Kidney capillary endothelial cell (primary cell): ENCODE measurements at places on chromosomes 12 and 14.
A peak's percentile ranks its signal among the peaks of the same experiment; 100 is the strongest.

GRCh38 chr12:20549108-20549719 lies 145.9 kb upstream of the SLCO1C1 start:
- DNase-seq = peak; percentile 37

- DNase-seq = peak; percentile 60
These were observed 550 bp downstream of the TEAD4 start for GRCh38 chr12:2959505-2960389.

- no peak for DNase-seq
These were observed 2.0 kb downstream of the MGP start for GRCh38 chr12:14883686-14884085.

DNA sequence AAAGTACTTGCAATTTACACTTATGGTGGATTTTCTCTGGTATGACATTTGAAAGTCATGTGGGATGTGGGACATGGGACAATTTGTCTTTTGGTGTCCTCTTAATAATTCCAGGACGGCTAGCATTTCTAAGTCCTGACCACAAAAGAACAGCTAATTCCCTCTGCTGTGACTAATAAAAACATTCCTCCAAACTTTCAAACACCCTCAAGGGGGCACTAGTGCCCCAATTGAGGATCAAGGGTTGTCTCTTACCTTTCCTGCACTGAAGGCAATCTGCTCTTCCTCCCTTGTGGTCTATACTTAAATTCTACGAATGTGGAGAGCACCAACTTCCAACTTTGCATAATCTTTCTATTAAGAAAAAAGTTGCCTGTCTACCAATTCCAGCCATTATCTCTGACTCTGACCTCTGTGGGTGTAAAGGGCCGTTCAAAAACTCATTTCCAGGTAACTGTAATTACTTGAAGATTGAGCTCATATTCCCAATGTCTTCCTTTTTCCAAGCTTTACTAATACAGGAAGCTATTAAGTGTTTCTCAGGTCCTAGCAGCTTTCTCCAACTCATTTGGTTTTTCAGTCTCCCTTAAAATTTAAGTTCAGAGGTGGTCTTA lies 210.2 kb downstream of the PTPRO start:
- DNase-seq = peak; percentile 28

- DNase-seq = peak; percentile 25
These were observed 58.0 kb downstream of the LGMN start for GRCh38 chr14:92690171-92691011.

- DNase-seq = no peak
These were observed 728.0 kb downstream of the FLRT2 start for GRCh38 chr14:86257973-86258372.

GRCh38 chr12:108241986-108242703 lies 97.0 kb downstream of the CMKLR1 start:
- no peak for DNase-seq

GRCh38 chr12:108595711-108596647 lies 1.9 kb downstream of the TMEM119 start:
- no peak for DNase-seq

DNA sequence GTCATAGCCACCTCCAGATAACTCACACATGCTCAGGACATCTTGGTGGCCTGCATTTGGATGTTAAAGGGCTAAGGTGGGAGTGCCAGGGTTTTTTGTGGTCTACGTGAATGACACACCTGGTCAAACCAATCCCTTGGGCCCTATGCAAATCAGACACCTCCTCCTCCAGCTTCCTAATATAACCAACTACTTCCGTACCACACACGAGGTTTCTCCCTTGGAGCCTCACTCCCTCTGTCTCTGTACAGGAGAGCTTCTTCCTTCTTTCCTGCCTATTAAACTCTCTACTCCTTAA lies 19.6 kb downstream of the APOBEC1 start:
- no peak for DNase-seq

- DNase-seq = no peak
These were observed 139.1 kb upstream of the PELI2 start for GRCh38 chr14:55979096-55979495.

- DNase-seq = no peak
These were observed 37.2 kb downstream of the TIMELESS start for GRCh38 chr12:56411781-56412639.

GRCh38 chr14:89351221-89351515 lies 65.9 kb downstream of the FOXN3 start:
- DNase-seq = no peak

- DNase-seq = no peak
These were observed 5.9 kb downstream of the TBX3 start for GRCh38 chr12:114678028-114678427.

- DNase-seq = no peak
These were observed 4.8 kb upstream of the DDX55 start for GRCh38 chr12:123597100-123597499.

DNA sequence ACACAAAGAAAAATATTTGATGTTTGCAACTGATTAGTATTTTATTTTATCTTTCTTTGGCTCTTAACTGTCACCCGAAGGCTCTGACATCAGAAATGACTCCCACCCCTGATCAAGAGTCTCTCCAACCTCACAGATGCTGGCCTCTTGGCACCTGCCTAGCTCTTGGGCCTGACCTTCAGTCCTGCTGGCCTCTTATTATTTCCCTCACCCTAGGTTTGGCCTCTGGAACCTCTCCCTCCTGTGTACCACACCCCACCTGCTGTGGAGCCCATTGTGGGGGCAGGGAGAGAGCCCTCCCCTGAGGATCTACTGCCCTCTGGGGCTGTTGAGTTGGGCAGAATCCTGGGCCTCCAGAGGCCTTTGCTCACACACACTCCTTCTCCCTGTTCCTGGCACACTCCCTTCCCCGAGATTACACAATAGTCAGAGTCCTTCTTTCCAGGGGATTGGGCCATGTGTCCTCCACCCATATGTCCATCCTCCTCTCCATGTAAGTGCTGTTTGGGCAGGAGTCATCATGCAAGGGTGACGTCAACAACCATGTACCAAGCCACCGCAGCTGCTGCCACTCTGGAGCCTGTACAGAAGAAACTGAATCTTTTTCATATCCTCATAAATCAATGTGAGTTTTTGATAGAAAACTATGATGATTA lies 124.3 kb downstream of the RASSF9 start:
- no peak for DNase-seq

- DNase-seq = no peak
These were observed 980 bp downstream of the INTS13 start for GRCh38 chr12:26936559-26937442.

GRCh38 chr14:101561145-101561896 lies at the start of gene DIO3:
TSS of gene DIO3 (plus strand) at chr14:101561495.
- no peak for DNase-seq

GRCh38 chr12:116141110-116141832 lies 136.2 kb downstream of the MED13L start:
- no peak for DNase-seq

DNA sequence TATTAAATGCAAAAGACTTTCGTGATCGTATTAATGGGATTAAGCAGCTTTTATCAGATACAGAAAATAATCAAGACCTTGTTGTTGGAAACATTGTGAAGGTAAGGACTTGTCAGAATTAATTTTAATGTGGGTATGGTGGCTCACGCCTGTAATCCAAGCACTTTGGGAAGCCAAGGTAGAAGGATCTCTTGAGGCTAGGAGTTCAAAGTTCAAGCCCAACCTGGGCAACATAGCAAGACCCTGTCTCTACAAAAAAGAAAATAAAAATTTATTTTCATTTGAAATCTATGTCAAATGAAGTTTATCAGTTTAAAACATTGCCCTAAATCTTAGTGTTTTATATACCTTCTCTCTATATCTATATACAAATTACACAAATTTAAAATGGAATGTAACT lies 17.2 kb upstream of the PRPF39 start:
- no peak for DNase-seq

- DNase-seq = no peak
These were observed 43.8 kb downstream of the RIMBP2 start for GRCh38 chr12:130672089-130672820.

GRCh38 chr12:262817-263216 lies at the start of gene SLC6A13:
TSS of gene SLC6A13 (minus strand) at chr12:262836. CDS start at chr12:260052, 2,784 bp downstream.
- DNase-seq = no peak

DNA sequence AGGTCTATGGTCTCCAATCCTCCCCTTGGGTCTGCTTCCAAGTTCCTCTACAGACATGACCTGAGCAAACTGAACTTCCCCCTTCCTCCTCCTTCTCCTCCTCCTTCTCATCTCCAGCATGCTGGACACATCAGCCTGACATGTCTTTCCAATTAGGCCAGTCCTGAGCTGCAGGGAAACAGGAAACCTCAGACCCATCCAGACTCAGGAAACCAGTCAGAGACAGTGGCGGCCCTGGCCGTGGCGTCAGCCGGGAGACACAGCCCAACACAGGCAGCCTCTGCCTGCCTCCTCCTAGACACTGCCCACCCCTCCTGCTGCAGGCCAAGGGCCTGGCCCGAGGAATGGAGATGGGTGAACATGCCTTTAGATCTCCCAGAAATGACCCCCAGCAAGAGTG lies 468.8 kb downstream of the BCL11B start:
- DNase-seq = peak; percentile 29
